Fibroblast of villous mesenchyme (primary cell): ENCODE measurements at places on chromosomes 4 and X. TPM values are rescaled to one million over a fixed set of nuclear protein-coding genes. Genes with fewer than 3 reads are reported as not detected.

Gene CRLF2
- not detected in 2 replicates for total RNA-seq

GRCh38 chr4:123990310-123990870 is 593.8 kb downstream of the SPRY1 start:
- no peak for DNase-seq

DNA sequence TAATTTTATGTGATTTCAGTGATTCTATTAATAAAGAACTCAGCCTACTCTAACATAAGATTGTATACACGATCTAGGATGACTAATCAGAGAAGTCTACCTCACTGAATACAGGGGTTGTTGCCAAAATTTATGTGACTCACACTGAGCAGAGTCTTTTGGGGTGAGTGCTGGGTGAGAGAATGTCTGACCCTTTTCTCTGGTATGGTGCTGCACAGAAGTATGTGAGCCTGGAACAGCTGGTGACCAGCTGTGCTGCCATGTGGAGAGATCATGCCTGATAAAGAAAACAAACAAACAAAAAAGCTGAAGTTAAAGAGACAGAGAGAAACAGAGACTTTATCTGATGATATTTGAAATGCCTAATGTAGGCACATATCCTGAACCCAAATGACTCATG is 618.1 kb upstream of the GRIA3 start:
- peak; percentile 96 for DNase-seq

Gene NSDHL
- 23.8 and 28.5 TPM in 2 replicates for total RNA-seq

GRCh38 chr4:181745933-181746625 is 497.1 kb upstream of the TENM3 start:
- DNase-seq = no peak

DNA sequence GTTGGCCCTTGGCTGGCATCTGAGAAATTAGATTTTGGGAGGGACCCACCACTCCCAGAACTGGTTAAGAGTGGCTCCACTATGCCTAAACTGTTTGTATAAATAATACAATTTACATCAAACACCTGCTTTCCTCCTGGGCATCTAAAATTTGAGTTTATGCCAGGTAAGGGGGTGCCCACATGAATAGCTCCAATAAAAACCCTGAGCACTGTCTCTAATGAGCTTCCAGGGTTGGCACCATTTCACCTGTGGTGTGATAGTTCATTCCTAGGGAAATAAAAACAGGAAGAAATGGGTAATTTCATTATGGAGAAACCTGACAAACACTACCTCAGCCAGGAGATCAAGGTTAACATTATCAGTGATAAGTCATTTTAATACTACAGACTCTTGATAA is 119.7 kb downstream of the FRYL start:
- DNase-seq = no peak
